SJCRH30 (cell line): ENCODE measurements at places on chromosomes 7 and 10. TPM values are rescaled to one million over a fixed set of nuclear protein-coding genes. Genes with fewer than 3 reads are reported as not detected.
A peak's percentile ranks its signal among the peaks of the same experiment; 100 is the strongest.

Gene FRAT1
- 2.1 and 2.7 TPM in 2 replicates for total RNA-seq

Gene GPER1
- total RNA-seq, result 0.15 TPM in 1 of 2 replicates, not detected in the other

Gene MSS51
- total RNA-seq, result 0.66 and 1.2 TPM in 2 replicates

Gene OR2A1
- not detected in 2 replicates for total RNA-seq

Gene INSIG1
- total RNA-seq, result 57.3 and 60.9 TPM in 2 replicates

Gene CFAP58
- 0.08 TPM in 1 of 2 replicates, not detected in the other for total RNA-seq

Gene VWDE
- not detected in 2 replicates for total RNA-seq

GRCh38 chr7:1028775-1029636 is 15.3 kb upstream of the GPR146 start:
- H3K4me1 ChIP-seq, result peaks cover 4% of the 10 kb centered on the region; the same call in 1 of the 2 replicates
- peak; percentile 75 for DNase-seq
- H3K4me3 ChIP-seq, result peak overlapping the region; percentile 74
- H3K27ac ChIP-seq, result no peak overlapping the region
- H3K27me3 ChIP-seq, result no peaks in the 10 kb centered on the region

DNA sequence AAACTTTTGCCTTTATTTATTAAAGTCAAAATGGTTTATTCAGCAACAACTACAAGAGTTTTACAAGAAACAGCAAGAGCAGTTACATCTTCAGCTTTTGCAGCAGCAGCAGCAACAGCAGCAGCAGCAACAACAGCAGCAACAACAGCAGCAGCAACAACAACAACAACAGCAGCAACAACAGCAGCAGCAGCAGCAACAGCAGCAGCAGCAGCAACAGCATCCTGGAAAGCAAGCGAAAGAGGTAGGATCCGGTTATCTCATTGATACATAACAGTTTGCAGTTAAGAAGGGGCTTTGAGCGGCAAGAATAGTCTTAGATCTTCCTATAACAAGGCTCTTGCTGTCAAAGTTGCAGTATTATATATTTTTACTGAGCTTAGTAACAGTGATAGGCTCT is 215.1 kb downstream of the FOXP2 start:
- H3K36me3 ChIP-seq, result peaks cover 40% of the 10 kb centered on the region
- DNase-seq, result no peak
- no peak overlapping the region for H3K4me3 ChIP-seq
- H3K27me3 ChIP-seq, result no peaks in the 10 kb centered on the region
- no peaks in the 10 kb centered on the region for H3K4me1 ChIP-seq
- H3K27ac ChIP-seq, result no peak overlapping the region

DNA sequence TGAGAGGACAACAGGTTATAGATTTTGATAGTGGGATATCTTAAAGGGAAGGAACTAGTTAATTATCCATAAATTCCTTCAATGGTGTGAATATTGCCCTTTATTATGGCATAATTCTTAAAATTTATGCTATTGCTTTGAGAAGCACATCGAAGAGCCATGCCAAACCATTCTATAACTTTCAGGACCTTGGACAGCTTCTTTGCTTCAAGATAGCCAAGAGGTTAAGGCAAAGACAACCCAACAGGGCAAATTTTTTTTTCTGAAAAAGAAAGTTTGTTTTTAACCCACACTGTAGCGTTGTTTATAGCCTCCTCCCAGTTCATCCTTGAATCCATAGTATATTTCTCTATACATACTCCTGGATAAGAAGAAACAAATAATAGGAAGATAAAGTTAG is 103.2 kb downstream of the NRG3 start:
- no peak overlapping the region for H3K27ac ChIP-seq
- H3K36me3 ChIP-seq, result no peaks in the 10 kb centered on the region
- no peak overlapping the region for H3K4me3 ChIP-seq
- no peaks in the 10 kb centered on the region for H3K4me1 ChIP-seq
- no peaks in the 10 kb centered on the region for H3K27me3 ChIP-seq
- peak; percentile 66 for DNase-seq

GRCh38 chr10:49500412-49500811 is 38.5 kb downstream of the ERCC6 start:
- DNase-seq, result no peak
- no peaks in the 10 kb centered on the region for H3K36me3 ChIP-seq
- H3K4me3 ChIP-seq, result no peak overlapping the region
- H3K4me1 ChIP-seq, result no peaks in the 10 kb centered on the region

DNA sequence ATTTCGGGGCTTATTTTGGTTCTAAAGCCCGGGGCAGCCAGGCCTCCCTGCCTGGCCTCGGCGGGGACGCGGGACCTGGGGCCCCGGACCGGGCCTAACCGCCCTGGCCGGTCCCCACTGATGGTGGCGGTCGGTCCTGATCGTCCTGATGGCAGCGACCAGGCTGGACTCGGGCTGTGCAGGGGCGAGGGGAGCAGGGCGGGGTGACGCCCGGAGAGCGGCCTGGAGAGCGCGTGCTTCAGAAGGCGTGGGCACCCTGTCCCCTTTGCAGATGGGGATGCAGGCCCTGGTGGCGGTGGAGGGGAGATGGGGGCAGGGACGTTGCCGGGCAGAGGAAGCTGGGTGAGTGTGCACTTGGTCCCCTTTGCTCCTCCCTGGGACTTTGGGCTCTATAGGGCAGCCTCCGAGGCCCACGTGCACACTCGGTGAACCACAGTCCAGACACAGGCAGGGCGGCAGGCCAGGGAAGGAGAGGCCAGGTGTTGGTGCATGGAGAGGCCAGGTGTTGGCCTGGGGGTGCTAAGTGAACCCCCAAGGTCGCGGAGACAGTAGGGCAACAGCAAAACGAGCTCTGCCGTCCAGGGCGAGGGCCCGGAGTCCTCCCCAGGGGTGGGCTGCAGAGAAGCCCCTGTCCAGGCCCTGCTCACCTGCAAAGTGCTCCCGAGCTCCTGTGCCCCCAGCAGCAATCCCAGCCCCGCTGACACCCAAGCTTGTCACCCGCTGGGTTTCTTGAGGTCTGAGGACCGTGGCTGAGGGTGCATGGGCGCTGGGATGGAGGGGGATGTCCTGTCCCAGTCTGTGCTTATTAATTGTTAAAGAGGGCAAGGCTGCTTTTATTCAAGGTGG is 42.4 kb upstream of the FAM20C start:
- H3K27ac ChIP-seq, result peak overlapping the region; percentile 82
- peaks cover 3% of the 10 kb centered on the region; the same call in 1 of the 2 replicates for H3K4me1 ChIP-seq
- peak; percentile 41 for DNase-seq

DNA sequence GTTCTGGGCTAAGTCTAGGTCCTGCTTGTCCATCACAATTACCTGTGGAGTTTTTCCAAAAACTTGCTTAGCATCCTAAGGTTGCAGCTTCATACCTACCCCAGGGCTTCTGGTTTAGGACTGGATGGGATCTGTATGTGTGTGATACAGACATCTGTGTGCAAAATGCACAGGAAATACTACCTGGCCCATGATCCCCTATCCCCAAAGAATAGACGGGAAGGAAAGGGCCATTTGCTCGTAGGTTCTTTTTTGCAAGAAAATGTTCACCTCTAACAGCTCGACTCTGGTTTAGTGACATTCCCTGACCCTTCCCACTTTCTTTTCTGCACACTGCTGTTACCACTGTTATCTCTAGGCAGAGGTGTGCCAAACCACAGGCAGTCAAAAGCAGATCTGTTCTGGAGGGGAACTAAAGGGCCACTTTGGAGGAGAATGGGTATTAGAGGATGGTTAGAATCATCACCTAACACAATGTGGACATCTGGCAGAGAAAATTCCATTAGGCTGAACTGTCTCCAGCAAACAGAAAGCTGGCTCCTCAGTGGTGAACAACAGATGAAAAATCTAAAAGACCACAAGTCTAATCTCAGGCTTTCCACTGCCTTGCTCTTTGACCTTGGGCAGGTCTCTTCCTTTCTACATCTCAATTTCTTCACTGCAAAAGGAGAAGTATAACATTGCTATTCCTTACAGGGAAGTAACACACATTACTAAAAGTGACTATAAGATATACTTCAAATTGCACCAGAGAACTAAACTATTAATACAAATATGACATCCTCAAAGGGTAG is 107.4 kb downstream of the UBE2H start:
- H3K27me3 ChIP-seq, result no peaks in the 10 kb centered on the region
- H3K4me3 ChIP-seq, result no peak overlapping the region
- no peaks in the 10 kb centered on the region for H3K36me3 ChIP-seq
- peak; percentile 42 for DNase-seq
- peaks cover 27% of the 10 kb centered on the region for H3K4me1 ChIP-seq

DNA sequence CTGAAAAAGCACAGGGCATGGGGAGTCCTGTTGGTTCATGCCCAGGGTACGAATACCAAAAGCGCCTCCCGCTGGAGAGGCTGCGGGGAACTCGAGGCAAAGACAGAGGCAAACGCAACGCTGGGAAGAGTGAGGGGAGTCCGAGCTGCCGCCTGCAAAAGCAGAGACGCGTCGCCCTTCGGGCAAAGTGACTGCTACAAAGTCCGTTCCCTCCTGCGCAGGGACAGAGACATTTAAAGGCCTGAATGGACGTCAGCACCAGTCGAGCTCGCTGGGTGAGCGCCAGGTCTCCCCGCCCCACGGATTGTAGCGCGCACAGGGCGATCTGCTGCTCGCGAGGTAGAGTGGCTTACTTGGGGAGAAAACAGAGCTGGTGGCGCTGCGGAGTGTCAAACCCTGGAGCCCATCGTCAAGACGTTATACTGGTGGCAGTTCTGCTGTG is 732.8 kb downstream of the ZWINT start:
- H3K36me3 ChIP-seq, result no peaks in the 10 kb centered on the region
- DNase-seq, result no peak
- no peaks in the 10 kb centered on the region for H3K27me3 ChIP-seq
- no peak overlapping the region for H3K27ac ChIP-seq
- no peaks in the 10 kb centered on the region for H3K4me1 ChIP-seq
- no peak overlapping the region for H3K4me3 ChIP-seq

GRCh38 chr7:71860572-71860971 is 551.6 kb downstream of the CALN1 start:
- H3K4me3 ChIP-seq, result no peak overlapping the region
- DNase-seq, result no peak
- no peaks in the 10 kb centered on the region for H3K4me1 ChIP-seq

DNA sequence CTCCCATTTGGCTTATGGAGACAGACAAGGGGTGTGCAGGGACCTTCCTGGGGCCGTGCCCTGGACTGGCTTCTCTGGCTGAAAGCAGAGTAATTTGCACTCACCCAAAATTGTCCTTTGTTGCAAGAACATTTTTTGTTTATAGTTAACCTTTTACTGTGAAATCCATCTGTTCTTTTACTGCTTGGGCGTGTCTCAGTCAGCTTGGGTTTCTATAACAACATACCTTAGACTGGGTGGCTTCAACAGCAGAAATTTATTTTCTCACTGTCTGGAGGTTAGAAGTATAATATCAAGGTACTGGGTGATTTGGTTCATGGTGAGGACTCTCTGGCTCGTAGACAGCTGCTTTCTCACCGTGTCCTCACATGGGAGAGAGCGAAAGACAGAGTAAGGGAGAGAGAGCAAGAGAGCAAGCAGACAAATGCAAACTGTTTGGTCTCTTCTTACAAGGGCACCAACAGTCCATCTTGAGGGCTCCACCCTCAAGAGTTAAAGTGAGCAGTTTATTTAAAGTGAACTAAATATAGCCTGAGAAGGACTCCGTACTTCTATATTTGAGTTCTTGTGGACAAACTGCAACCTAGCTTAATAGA is 131.0 kb upstream of the NPY start:
- no peaks in the 10 kb centered on the region for H3K36me3 ChIP-seq
- no peak overlapping the region for H3K4me3 ChIP-seq
- DNase-seq, result peak; percentile 12
- H3K27me3 ChIP-seq, result no peaks in the 10 kb centered on the region

DNA sequence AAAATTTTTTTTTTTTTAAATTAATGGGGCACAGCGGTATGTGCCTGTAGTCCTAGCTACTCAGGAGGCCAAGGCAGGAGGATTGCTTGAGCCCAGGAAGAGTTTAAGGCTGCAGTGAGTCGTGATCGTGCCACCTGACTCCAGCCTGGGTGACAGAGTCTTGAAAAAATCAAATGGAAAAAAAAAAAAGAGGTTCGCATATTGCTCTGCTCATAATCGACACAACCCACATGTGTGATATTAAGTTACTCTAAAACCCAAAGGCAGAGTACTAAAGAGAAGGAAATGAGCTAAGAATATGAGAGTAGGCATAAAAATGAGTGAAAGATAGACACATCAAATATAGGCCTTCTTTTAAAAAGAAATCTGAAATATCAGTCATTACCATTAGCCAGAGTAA is 66.3 kb downstream of the IGF2BP3 start:
- H3K27me3 ChIP-seq, result no peaks in the 10 kb centered on the region
- H3K27ac ChIP-seq, result no peak overlapping the region
- H3K4me1 ChIP-seq, result no peaks in the 10 kb centered on the region
- DNase-seq, result no peak

- H3K27me3 ChIP-seq, result no peaks in the 10 kb centered on the region
- no peaks in the 10 kb centered on the region for H3K4me1 ChIP-seq
- no peak overlapping the region for H3K4me3 ChIP-seq
- DNase-seq, result no peak
- H3K27ac ChIP-seq, result no peak overlapping the region
Measured at GRCh38 chr10:110546077-110546476, 21.4 kb upstream of the SMC3 start.

GRCh38 chr7:157395206-157395605 is 58.4 kb downstream of the DNAJB6 start:
- H3K27ac ChIP-seq, result no peak overlapping the region
- H3K27me3 ChIP-seq, result no peaks in the 10 kb centered on the region
- H3K4me1 ChIP-seq, result peaks cover 34% of the 10 kb centered on the region
- no peak overlapping the region for H3K4me3 ChIP-seq
- H3K36me3 ChIP-seq, result peaks cover 15% of the 10 kb centered on the region

DNA sequence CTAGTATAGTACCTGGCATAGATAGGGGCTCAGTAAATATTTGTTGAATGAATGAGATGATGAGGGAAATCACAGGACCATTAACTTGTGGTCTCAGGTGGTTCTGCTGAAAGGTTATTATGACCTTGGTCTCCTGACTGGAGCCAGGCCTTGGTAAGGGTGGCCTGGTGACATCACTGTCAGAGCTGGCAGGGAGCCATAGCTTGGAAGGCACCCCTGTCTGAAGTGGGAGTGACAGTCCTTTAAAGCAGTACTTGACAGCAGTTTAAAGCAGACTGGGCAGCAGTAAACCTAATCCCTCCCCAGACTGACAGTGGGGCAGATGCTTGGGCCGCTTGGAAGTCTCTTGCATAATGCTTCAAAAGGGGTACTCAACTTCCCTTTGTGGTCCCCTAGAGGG is 13.4 kb downstream of the DPCD start:
- peaks cover 15% of the 10 kb centered on the region for H3K4me1 ChIP-seq
- no peak overlapping the region for H3K27ac ChIP-seq
- H3K36me3 ChIP-seq, result peaks cover 3% of the 10 kb centered on the region; the same call in 1 of the 2 replicates
- no peak for DNase-seq
- no peak overlapping the region for H3K4me3 ChIP-seq

GRCh38 chr10:71538608-71539260 is 142.0 kb downstream of the CDH23 start:
- no peak overlapping the region for H3K27ac ChIP-seq
- peaks cover 4% of the 10 kb centered on the region; the same call in 1 of the 2 replicates for H3K4me1 ChIP-seq
- no peak for DNase-seq
- H3K27me3 ChIP-seq, result no peaks in the 10 kb centered on the region
- H3K36me3 ChIP-seq, result no peaks in the 10 kb centered on the region

DNA sequence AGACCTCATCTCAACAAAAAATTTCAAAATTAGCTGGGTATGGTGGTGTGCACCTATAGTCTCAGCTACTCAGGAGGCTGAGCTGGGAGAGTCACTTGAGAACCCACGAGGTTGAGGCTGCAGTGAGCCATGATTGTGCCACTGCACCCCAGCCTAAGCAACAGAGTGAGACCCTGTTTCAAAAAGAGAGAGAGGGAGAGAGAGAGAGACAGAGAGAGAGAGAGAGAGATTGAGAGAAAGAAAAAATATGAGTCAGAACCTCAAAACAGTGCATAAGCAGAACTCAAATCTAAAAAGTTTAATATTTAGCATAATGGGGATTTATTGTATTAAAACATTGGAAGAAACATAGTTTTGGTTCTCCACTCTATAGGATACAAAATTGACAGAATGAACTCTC is 17.5 kb upstream of the OTUD1 start:
- H3K27ac ChIP-seq, result no peak overlapping the region
- no peak for DNase-seq
- H3K4me1 ChIP-seq, result no peaks in the 10 kb centered on the region
- H3K36me3 ChIP-seq, result no peaks in the 10 kb centered on the region
- H3K27me3 ChIP-seq, result no peaks in the 10 kb centered on the region
- no peak overlapping the region for H3K4me3 ChIP-seq
